Stimulated activated CD4-positive, alpha-beta T cell treated with anti-CD3 and anti-CD28 coated beads, Interleukin-2, amount 100 ng/mL, for 4 hours (primary cell): ENCODE measurements at places on chromosomes 12 and 14.
A peak's percentile ranks its signal among the peaks of the same experiment; 100 is the strongest.

DNA sequence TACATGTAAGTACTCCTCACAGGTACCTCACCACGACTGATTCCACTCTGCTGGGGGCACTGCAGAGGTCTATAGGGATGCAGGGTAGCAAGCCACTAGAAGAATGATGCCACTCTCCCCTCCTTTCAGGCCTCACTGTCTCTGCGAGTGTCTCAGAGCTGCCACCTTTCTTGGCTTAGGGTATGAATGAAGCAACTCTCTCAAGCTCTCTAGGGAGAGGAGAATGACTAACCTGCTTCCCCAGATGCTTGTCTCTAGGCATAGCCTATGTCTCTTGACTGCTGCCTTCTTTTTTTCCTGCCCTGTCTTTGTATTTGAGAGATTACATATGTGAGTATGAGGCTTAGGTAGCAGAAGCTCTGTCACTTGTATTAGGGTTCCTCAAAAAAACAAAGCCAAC is 566.5 kb upstream of the ATP2B1 start:
- DNase-seq = no peak

DNA sequence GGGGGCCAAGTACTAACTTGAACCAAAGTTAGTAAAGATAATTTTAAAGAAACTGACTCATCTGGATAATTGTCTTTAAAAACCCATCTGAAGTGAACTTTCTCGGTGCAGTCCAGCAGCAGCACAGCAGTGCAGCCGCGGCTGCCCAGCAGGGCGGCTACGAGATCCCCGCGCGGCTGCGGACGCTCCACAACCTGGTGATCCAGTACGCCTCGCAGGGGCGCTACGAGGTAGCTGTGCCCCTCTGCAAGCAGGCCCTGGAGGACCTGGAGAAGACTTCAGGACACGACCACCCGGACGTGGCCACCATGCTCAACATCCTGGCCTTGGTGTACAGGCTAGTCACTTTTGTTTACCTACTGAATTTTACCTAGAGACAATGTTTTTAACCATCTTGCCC is 33.6 kb downstream of the KLC1 start:
- DNase-seq = no peak

DNA sequence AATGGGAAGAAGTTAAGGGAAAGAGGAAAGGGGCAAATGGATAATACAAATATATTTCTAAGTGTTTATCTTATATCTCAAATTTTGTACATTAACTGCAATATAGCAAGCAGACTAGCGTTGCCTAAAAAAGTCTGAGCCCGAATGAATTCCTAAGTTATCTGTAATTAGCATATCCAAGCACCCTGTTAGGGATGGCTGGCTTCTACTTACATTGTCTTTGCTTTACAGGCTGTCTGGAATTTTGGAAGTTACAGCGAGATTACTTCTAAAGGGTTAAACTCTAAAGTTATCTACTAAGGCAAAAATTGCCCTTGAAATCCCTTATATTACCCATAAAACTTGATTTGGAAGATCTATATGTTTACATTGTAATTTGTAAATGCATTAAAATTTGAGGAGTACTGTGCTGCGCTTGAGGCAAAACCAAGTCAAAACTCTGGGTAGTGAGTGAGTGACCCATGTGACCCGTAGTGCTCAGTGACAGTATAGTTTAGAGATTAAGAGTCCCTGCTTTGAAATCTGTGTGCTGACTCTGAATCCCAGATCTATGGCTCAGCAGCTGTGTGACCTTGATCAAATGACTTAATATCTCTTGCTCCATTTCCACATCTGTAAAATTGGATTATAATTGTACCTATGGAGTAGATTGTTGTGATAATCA is 17.3 kb upstream of the LIN7A start:
- DNase-seq = no peak

GRCh38 chr14:93977790-93978581 is 1.6 kb upstream of the ASB2 start:
- DNase-seq = peak; percentile 70

DNA sequence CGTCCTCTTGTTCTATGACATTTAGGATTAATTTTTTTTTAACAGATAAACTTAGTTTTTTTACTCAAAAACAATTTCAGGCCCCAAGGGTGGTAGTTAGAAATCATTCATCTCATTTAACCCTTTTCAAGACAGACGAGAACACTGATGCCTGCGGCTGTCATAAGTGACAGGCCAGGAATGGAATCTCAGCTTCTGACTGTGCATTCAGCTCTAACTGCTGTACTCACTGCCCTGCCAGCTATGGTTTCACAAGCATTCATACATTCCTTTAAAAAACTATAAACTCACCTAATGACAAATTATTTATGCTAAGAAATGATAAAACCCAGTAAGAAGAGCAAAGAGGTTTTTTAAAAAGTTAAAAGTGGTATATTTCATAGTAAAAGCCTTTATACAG is 8.8 kb downstream of the DENND5B start:
- no peak for DNase-seq

GRCh38 chr14:23877538-23878180 is 75.9 kb upstream of the DHRS4 start:
- DNase-seq = no peak

DNA sequence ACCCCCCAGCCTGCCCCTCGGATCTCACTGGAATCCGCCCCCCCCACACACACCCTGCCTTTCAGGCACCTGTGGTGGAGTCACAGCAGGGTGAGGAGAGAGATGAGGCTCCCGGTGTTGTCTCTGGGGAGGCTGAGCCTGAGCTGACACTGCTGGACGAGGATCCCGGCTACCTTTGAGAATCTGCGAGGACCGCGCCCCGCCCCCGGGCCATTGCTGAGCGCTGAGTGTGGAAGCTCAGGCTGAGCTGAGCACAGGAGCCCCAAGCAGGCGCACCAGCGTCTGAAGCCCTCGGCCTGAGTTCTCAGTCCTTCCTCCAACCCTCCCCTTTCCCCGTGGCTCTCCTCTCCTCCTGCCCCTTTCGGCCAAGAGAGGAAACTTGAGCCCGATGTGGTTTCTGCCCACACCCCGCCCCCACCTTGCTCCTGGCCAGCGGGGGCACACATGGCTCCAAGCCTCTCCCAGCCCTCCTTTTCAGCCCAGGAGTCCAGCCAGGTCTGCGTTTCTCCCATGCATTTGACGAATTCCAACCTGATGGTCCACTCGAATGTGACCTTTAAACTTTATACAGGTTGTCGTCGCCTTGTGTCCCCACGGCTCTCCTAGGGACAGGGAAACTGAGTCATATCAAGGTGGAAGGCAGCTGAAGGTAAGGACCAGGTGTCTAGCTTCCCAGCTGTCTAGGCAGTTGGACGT is at the start of gene NFE2:
Gene NFE2 (minus strand): TSS at position 284 of the 696 bp plus-strand sequence. CDS start 5,767 bp downstream, outside the sequence.
- no peak for DNase-seq

DNA sequence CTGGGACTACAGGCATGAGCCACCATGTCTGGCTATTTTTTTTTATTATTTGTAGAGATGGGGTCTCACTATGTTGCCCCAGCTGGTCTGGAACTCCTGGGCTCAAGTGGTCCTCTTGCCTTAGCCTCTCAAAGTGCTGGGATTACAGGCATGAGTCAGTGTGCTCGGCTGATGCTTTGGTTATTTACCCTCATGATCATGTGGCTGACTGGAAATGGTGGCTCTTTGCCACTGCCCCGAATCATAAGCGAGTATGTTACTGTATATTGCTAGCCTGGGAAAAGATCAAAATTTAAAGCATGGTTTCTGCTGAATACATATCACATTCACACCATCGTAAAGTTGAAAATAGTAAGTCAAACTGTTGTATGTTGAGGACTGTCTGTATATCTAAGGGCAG is 101.1 kb downstream of the RGS6 start:
- DNase-seq = no peak

DNA sequence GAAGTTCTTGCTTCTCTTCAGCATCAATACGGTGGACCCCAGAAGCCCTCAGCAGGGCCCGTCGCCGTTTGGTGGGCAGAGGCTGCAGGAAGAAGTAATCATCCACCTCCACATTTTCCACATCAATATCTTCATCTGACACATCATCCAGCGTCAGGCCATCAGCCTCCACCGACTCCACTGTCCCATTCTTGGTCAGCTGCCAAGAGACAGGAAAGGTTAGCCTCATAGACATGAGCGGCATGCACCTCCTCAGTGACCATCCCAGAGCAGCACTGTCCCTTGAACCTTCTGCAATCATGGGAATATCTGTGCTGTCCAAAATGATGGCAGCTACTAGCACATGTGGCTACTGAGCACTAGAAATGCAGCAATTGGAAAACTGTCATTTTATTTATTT is 15.6 kb downstream of the CSRNP2 start:
- DNase-seq = no peak
